NCI-H2029 (cell line): ENCODE measurements at places on chromosomes 12 and 14.

DNA sequence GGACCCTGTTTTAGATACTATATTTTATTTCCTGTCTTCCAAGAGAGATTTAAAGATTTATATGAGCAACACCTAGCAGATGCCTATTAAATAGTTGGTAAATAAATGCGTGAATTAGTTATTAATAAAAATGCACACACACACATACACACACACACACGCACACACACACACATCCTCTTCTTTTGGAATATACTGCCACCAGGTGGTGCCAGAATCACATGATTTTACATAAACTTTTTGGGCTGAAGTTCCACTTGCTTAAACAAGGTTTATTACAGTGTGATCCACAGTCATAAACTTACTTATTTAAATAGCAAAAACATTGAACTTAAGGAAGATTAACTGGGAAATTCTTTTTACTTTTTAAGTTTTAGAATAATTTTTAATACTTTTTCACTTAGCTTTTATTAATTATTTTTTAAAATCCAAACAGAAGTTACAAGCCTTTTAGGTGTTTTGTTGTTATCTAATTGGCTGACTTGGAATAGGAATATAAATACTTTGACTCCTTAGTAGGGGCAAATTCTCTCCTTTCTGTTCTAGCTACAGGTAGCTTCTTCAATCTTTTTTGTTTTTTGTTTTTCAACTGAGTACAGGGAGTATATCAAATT, 17.5 kb downstream of the RAD51B start:
- peak; percentile 5 for DNase-seq

DNA sequence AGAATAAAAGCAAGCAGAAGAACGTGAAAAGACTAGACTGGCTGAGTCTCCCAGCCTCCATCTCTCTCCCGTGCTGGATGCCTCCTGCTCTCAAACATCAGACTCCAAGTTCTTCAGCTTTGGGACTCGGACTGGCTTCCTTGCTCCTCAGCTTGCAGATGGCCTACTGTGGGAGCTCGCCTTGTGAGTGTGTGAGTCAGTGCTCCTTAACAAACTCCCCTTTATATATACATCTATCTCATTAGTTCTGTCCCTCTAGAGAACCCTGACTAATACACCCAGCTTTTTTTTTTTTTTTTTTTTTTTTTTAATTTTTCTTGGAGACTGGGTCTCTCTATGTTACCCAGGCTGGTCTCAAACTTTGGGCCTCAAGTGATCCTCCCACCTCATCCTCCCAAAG, 46.9 kb downstream of the ACTN1 start:
- no peak for DNase-seq

- DNase-seq = no peak
These were observed 75.3 kb upstream of the ZDHHC17 start for GRCh38 chr12:76688631-76689030.

DNA sequence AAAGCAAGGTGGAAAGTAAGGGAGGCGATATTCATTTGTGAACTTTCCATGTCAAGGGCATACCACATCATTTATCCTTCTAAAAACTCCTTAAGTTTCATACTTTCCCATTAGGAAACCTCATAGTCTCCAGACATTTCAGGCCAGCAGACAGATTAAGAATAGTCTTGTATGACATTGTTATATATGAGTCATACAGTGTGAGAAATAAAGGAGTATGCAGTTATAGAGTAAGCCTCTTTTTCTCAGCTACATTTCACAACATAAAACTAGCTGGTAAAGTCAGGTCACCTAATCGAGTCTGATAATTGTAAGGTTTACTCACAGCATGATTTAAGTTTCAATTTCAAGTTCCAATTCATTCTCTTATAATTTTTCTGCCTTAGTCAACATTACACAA, 164.3 kb downstream of the GRIP1 start:
- DNase-seq = no peak

- DNase-seq = no peak
These were observed 55.1 kb upstream of the PIK3C2G start for GRCh38 chr12:18206198-18206597.

- DNase-seq = no peak
These were observed 230.4 kb downstream of the TRHDE start for GRCh38 chr12:72502546-72502945.

GRCh38 chr12:108649669-108650068, 16.0 kb upstream of the SELPLG start:
- no peak for DNase-seq

DNA sequence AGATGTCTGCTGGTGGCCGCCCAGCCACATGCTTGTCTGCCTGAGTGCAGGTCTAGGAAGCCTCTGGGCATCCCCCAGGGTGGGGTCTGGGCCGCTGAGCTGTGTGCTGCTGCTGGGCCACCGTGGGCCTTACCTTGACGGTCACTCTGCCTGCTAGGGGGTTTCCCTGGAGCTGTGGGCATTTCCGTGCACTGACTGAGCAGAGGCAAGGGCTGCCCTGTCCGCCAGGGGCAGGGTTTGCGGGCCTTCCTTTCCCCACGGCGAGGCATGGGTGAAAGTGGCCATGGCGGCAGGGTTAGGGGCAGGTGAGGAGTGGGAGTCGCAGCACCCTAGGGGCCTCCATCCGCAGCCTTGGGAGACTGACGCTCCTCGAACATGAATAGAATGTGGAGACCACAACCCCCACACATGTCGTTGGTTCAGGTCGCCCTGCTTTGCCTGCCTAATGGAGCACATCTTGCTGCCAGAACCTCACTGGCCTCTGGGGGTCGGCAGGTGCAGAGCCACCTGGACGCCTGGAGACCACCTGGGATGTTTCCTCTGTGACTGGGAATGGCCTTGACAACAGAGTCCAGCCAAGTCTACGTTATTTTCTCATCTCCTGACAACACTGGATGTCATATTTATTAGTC, 2.5 kb downstream of the ZBTB42 start:
- DNase-seq = no peak

DNA sequence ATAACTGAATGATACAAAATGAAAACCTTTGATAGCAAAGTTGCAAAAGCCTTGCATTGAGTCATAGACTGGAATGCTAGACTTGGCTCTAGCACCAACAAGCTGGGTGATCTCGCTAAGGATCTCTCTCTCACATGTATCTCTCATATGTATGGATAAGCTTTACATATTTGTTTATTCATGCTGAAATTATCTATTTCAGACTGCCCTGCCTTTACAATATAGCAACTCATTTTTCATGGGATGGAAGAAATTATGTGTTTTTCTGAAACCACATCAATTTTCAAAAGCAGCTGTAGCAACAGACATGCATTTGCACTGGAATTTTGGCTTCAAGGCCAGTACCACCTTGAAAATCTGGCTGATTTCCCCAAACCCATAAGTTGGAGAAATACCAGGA, 11.4 kb downstream of the RERG start:
- DNase-seq = no peak

DNA sequence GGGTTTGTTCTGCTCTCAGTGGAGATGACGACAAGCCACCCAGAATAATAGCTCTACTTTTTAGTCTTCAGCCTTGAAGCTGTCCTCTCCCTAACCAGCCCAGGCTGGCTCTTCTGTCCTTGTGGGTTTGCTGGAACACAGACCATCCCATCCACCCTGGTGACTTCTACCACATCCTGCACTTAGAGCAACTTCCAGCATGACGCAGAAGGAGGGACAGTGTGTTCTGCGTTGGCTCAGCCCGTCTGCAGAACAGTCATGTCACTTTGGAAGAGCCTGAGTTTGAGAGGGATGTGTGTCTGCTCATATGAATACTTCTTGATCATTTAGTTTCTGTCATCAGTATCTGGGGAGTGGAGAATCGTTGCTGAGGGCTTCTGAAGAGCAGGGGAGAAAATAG, 198.0 kb downstream of the CACNA1C start:
- DNase-seq = no peak

DNA sequence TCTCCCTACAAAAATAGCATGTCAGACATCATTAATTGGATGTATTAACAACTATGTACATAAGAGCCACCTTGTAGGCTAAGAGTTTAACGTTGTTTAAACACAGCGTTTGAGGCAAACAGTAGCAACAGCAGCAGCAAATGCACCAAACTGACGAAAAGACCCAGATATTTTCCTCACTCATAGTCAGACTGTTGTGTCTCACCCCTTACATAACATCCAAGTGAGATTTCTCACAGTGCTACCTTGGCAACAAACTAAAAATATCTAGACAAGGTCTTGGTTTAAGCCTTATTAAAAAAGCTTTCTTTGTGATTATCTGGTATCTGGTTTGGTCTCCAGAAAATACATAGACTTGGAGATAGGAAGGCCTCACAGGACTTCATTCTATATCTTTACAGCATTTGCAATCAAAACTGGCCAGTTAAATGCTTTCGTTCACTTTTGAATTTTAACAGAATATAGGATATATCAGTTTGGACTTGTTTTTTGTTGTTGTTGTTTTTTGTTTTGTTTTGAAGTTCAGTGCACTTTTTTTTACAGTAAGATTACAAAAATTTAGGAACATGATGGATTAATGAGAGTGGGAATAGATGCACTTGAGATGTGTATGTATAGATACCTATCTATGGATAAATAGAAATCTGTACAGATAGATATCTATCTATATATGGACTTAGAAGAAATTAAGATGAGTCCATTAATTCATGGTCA, 4.1 kb downstream of the BHLHE41 start:
- no peak for DNase-seq
